Left renal pelvis (tissue), 4 donors: ENCODE measurements at places on chromosomes 7 and 10. TPM values are rescaled to one million over a fixed set of nuclear protein-coding genes. Genes with fewer than 3 reads are reported as not detected.

DNA sequence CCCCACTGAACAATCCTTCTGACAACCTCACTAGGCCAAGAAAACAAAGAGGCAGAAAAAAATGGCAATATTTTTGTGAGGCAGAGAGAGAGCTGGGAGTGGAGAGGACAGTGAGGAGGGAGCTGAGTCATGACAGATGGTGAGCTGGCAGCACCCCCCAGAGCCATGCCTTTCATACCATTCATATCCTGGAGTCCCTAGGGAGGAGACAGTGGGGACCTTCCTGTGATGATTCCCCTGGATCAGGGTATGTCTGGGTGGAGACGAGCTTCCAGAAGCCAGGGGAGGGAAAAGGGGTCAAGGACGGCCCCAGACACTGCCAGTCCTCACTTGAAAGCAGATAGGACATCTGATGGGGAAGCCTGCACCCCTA is 160.5 kb downstream of the ADAM12 start:
- DNase-seq, result no peak

DNA sequence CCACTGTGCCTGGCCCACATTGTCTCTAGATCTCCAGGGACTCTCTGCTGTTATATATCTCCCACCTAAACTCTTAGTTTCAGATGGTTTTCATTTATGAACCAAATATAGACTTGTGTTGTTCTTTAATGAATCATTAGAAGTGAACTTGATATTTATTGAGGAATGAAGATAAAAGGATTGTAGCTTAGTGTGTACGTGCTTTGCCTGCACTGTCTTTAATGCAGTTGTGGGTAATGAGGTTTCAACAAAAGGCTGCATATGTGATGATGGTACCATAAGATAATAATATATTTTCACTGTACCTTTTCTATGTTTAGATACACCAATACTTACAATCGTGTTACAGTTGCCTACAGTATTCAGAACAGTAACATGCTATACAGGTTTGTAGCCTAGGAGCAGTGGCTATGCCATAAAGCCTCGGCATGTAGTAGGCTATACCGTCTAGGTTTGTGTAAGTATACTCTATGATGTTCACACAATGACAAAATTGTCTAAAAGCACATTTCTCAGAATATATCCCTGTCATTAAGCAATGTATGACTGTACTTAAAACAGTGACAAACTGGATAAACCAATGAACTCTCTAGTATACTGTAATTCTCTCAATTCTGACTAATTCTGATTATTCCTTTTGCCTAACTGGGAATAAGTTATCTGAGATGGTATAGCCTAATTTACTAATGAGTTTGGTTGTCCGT is 25.2 kb downstream of the VCL start:
- DNase-seq, result no peak

- DNase-seq, result no peak
These were observed 16.3 kb downstream of the MINDY4 start for GRCh38 chr7:30787486-30787885.

CHST3 gene
- 15.9 TPM for polyA plus RNA-seq

TNS3 gene
- 91.0 TPM for polyA plus RNA-seq
